ENCODE measurements at places on chromosomes 2 and 18. TPM values are rescaled to one million over a fixed set of nuclear protein-coding genes. Genes with fewer than 3 reads are reported as not detected.
A peak's percentile ranks its signal among the peaks of the same experiment; 100 is the strongest.

Gene CD302
- 1.0 TPM for total RNA-seq

DNA sequence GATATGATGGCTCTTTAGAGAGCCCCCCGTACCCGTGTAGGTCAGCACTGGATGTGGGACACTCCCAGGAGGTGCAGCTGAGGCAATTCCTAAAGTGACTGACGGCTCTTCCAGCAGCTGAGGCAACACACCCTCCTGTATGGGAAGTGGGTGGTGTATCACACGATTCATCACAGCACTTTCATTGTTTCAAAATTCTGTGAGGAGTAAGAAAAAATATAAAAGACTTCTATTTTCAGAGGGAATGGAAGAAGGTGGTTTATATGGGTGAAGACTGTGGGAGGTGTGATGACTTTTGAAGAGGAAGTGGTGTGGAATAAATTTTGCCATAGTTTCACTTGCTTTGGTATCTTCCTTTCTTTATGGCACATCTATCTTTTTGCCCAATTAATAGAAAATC is 22.3 kb downstream of the QPCT start:
- no peak for DNase-seq

- no peak for DNase-seq
Measured at GRCh38 chr2:73516033-73516432, 126.2 kb downstream of the NAT8 start.

- DNase-seq: no peak
Measured at GRCh38 chr2:182324665-182325064, 102.2 kb downstream of the PDE1A start.

- DNase-seq: no peak
Measured at GRCh38 chr2:137951586-137951985, 12.7 kb upstream of the HNMT start.

Gene POTEJ
- not detected for total RNA-seq

- DNase-seq: no peak
Measured at GRCh38 chr2:121120411-121120810, 164.6 kb downstream of the TFCP2L1 start.

Gene SPHKAP
- not detected for total RNA-seq

- no peak for DNase-seq
Measured at GRCh38 chr2:45285311-45285710, 276.1 kb upstream of the SIX2 start.

Gene YES1
- total RNA-seq: 7.9 TPM

DNA sequence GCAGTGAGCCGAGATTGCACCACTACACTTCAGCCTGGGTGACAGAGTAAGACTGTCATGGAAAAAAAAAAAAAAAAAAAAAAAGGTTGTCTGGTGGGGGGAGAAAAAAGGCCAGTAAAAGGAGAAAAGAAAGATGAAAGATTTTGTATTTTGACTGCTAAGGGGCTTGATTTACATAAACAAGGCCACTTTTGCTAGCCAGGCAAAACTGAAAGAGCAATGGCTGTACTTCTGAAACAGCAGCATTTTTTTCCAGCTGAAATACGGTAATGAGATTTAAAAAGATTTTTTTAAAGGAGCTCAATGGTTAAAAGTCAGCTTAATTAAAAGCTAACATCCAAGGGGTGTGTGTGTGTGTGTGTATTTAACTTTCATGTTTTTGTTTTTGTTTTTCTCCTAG is 11.3 kb upstream of the OXER1 start:
- DNase-seq: no peak

GRCh38 chr2:9318461-9319337 is 104.6 kb downstream of the ITGB1BP1 start:
- no peak for DNase-seq

GRCh38 chr2:46384457-46384815 is 87.2 kb downstream of the EPAS1 start:
- DNase-seq: no peak

Gene TGFA
- total RNA-seq: 4.2 TPM

- DNase-seq: no peak
Measured at GRCh38 chr2:23394700-23395099, 9.7 kb downstream of the KLHL29 start.

DNA sequence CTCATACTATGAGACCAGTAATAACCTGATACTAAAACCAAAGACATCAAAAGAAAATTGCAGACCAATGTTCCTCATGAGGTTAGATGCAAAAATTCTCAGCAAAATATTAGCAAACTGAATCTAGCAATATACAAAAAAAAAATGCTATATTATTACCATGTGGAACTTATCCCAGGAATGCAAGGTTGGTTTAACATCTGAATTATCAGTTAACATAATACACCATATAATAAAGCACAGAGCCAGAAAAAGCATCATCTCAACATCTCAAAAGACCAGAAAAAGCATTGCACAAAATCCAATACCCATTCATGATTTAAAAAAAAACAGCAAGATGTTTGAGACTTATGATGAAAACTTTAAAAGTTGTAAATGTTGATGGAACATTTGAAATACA is 8.3 kb upstream of the ZCCHC2 start:
- DNase-seq: no peak

Gene PLCD4
- 0.30 TPM for total RNA-seq

- DNase-seq: no peak
Measured at GRCh38 chr2:74444498-74445318, 3.0 kb upstream of the RTKN start.

Gene HOXD8
- not detected for total RNA-seq

DNA sequence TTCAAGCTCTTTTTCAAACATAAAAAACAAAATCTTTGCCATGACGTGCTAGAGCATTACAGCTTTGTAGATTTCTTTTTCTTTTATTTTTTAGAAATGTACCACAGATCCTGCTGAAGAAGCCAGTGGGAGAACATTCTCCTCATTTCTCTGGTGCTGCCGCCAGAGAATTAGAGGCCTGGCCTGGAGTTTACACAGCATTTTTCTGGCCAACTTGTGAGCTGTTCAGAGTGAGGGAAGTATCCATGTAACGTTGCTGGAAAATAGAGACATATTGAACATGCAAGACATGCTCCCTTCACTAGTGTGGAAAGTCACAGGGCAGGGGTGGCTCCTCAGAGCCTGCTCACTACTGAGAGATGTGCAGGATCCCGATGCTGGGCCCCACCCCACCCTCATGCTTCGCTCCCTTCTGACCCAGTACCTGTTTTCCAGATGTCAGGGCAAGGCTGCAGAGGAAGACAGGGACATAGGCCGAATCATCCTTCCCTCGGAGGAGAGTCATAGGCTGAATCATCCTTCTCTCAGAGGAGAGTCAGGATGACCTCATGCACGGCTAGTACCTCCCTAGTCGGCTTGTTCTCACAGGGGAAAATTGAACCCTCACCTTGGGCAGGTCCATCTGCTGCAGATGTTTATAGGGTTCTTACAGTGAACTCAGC is 298.5 kb downstream of the INSIG2 start:
- no peak for DNase-seq

Gene CYP27C1
- total RNA-seq: not detected

DNA sequence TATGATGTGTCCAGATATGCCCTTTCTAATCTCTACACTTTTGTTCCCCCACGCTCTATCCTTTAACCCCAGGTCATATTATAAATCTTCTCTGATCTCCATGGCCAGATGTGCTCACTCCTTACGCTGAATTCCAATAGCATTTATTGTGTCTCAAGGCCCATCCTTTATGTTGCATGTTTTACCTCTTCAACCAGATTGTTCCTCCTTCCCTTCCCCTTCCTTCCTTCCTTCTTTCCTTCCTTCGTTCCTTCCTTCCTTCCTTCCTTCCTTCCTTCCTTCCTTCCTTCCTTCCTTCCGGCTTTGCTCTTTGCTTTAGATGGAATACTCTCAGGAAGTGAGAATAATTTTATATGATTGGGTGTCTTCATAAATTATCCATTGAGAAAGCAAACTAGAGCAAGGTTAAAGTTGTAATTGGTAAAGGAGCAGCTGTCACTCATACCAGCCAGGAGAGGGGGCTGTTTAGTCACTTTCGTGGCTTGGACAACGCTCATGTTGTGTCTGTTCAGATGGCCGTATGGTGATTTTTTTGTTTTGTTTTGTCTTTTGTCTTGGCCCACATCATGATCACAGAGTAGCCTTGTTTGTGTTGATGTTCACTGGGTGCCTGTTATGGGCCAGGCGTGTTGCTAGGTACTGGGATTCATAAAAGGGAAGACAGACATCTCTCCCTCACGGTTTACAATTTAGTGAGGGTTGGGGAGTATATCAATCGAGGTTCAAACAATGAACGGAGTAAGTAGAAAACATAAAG is 68.0 kb downstream of the DAW1 start:
- DNase-seq: no peak

Gene ADRA2B
- total RNA-seq: not detected

Gene CABLES1
- total RNA-seq: 0.15 TPM

Gene TMEM247
- not detected for total RNA-seq

- DNase-seq: peak; percentile 33
Measured at GRCh38 chr2:174553811-174554493, 43.7 kb downstream of the WIPF1 start.

DNA sequence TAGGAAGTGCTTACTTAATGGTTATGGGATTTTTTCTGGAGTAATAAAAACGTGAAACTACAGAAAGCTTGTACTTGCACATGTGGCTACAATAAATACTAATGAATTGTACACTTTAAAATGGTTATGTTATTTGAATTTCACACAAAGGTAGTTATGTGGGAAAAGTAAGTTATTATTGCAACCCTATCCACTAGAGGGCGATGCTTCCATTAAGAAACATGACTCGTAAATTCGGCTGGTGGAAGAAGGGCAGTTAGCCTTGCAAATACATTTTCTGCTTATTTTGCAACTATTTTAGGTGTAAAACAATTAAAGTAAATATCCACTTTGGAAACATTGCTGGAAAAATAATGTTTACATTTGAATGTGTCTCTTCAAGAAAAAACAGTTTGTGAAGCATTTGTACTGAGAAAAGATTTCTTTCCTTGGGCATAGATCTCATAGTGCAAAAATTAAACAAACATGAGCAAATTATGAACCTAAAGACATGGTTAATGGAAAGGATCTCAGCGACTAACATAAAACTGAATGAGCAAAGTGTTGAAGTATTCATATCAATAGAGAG is 68.1 kb upstream of the CSRNP3 start:
- no peak for DNase-seq

DNA sequence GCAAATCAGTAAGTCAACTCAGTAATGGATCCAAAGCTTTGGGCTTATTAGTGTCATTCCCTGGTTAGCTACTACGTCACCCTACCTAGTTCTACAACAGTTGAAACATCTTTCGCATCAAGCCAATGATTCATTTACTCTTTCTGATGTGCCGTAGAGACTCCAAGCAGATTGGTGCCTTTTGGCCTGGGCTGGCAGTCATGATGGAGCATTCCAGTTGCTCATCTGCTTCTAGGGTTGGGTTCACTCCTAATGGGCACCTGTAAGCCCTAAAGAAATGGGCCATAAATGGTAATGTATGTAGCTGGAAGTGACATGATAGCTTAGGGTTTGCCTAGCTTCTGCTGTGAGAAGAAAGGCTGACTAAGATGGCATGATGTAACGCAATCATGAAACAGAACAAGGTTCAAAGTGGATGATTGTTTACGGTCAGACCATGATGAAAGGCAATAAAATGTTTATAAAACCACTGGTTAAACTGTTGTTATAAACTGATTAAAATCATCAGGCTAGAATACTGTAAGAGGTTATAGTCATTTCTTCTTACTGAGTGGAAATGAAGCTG is 20.4 kb upstream of the CCL20 start:
- no peak for DNase-seq

Gene EMILIN1
- 0.81 TPM for total RNA-seq

DNA sequence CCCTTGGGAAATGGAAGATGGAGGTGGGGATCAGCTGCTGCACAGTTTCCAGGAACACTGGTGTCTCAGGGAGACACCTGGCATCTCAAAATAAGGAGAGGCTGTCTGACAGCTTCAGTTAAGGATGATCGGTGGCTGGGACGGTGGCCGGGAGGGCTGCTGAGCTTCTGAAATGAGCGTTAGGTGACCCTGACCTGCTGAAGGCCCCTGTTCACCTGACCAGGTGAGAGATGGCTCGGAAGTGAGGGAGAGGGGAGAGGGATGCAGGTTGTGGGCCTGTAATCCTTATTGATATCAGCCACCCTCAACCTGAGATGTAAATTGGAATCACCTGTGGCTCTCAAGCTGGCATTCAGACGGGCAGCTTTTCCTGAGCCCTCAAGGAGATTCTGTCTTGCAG is 99.0 kb downstream of the AGAP1 start:
- DNase-seq: no peak

DNA sequence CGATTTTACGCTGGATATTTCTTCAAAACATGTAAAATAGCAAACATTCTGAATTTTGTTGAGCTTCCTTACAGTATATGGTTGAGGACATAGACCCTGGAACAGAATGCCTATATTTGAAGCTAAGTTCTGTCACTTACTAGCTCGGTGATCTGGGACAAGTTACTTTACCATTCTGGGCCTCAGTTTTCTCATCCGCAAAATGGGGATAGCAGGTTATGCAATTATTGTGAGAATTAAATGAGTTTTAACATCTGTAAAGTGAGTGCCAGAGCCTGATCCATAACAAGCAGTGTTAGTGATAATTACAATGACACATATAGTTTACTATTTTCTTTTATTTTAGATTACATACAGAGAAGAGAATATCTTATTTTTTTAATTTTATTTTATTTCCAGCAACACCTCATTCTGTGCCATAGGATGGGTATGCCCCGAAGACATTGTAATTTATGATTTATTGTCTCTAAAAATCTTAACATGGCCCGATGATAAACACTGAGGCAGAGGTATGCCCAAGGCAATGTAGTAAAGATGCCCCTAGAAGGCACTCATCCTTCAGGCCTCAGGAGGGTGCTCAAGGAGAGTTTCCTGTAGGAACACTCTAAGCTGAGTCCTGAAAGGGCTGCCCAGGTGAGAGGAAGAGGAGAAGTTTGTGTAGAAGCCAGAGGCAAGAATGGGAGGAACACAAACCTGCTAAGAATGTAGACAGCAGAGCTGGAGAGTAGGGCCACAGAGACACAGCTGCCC is 250.9 kb downstream of the BCL11A start:
- no peak for DNase-seq

Gene DCDC2C
- total RNA-seq: not detected

GRCh38 chr18:3715231-3716080 is 265.5 kb downstream of the TGIF1 start:
- DNase-seq: no peak

Gene POTEC
- not detected for total RNA-seq

DNA sequence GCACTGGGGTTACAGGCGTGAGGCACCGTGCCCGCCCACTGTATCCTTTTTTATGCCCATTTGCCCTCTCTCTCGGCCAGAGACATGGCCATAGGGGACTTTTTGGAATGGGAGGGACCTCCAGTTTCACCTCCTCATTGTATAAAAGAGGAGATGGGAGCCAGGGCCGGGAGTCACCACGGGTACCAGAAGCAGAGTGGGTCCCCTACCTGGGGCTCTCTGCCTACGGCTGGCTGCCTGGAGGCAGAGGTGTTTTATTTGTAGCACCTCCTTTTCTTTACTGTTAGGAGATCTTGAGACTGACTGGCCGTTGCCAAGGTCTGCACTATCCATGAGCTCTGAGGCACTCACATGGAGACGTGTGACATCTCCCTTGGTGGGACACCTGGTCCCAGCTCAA is 162.8 kb downstream of the LDLRAD4 start:
- no peak for DNase-seq

Gene SCYGR7
- not detected for total RNA-seq

- peak; percentile 64 for DNase-seq
Measured at GRCh38 chr2:191038241-191038725, 24.3 kb upstream of the STAT1 start.

Gene SCN9A
- not detected for total RNA-seq

- no peak for DNase-seq
Measured at GRCh38 chr18:37689841-37690240, 124.2 kb upstream of the CELF4 start.
